ENCODE measurements at places on chromosomes 1 and 21. TPM values are rescaled to one million over a fixed set of nuclear protein-coding genes. Genes with fewer than 3 reads are reported as not detected.

The DMBX1 gene
- not detected for total RNA-seq

GRCh38 chr1:159841749-159842148 lies 15.1 kb downstream of the SLAMF8 start:
- no peak for DNase-seq

GRCh38 chr1:235050911-235051360 lies 77.7 kb downstream of the TOMM20 start:
- no peak for DNase-seq

- no peak for DNase-seq
These were observed 3.9 kb downstream of the PRXL2B start for GRCh38 chr1:2590233-2591141.

GRCh38 chr1:174116042-174116441 lies 43.3 kb upstream of the RABGAP1L start:
- DNase-seq: no peak

DNA sequence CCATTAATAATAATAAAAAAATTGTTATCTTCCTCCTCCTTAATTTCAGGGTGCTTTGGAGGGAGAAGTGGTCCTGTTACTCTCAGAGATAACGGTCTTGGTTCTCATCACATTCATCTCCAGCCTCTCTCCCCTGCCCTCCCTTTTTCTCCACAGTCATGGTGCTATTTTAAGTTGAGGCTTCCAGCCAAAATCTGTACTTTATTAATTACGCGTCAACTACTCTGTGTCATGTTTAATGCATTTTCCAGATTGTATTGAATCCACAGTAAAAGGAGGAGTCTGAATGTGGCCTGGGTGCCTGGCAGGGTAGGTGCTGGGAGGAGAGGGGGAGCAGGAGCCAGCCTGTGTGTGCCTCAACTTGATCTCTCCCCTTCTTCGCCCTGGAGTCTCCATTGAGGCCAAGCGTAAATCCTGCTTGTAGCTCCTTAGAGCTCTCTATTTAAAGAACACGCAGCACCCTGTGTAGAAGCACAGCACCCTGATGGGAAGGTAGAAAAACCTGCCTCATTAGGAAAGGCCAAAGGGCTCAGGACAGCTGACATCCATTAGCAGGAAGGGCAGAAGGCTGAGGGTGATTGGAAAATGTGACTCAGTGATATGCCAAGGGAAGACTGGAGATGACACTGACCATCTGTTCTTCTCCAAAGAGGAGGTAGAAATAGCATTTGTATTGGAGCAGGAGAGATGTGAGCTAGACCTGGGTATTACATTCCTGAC lies 82.4 kb downstream of the PLXNA2 start:
- DNase-seq: no peak

All from ascending aorta (tissue), 2 donors.